ENCODE measurements at places on chromosomes 4 and X.

GRCh38 chr4:52852041-52852440, 10.1 kb upstream of the RASL11B start:
- DNase-seq, result no peak

GRCh38 chr4:162475246-162475645, 311.4 kb upstream of the FSTL5 start:
- no peak for DNase-seq

GRCh38 chr4:13543839-13544605, at the start of gene NKX3-2:
Gene NKX3-2, minus strand, starts transcription at chr4:13544508. Its CDS starts 94 bp downstream, at chr4:13544414.
- no peak for DNase-seq

GRCh38 chr4:163781726-163782125, 287.2 kb downstream of the TMA16 start:
- DNase-seq, result no peak

DNA sequence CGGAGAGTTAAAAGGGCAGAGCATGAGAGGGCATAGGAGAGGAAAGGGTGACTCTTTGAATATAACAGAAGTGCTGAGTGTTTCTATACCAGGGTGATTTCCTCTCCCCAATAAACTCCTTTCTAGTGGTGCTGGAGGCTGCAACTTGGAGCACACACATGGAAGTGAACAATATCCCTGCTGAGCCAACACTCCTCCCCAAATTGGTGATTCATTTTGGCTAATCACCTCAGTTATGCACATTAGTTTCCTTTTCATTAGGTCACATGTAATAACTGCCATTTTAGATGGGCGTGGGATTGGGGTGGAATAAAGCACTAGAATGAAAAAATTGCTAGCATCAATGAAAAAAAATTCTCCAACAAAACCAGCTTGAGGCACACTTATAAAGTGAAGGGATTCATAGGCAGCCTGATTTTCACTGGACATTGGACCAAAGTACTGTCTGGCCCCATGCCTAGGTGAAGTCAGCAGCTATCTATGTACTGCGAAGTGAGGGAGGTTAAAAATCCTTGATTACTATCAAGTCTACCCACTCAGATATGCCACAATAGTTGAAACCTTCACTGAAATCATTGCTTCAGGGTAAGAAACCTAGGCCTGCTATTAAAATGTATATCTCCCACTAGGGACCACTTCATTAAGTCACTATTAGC, 174.0 kb downstream of the GLUD2 start:
- DNase-seq, result no peak

DNA sequence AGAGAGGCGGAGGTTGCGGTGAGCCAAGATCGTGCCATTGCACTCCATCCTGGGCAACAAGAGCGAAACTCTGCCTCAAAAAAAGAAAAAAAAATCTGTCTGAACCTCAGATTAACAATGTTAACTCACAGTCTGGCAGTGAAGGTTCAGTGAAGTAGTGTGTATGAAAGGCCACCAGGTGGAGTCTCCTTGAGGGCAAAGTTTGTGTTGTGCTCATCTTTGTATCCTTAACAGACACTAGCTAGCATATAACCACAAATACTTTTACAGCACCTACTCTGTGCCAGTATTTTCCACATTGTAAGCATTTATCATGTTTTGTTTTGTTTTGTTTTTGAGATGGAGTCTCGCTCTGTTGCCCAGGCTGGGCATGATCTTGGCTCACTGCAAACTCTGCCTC, 46.0 kb upstream of the MGST2 start:
- no peak for DNase-seq

DNA sequence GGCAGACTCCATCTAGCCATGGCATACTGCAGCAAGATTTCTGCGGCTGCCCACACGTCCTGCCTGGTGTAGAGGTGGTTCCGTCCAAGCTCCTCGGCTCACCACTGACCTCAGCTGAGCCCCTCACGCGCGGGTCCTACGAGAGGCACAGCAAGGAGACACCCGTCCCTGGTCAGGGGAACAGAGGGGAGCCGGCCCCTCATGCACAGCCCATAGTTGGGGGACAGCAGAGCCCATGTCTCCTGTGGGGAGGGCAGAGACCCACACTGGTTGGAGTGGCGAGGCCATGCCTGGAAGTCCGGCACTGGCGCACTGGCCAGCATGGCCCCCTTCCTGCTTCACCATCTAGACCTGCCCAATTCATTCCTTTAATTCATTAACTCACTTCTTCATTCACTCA, 80.8 kb downstream of the HTRA3 start:
- no peak for DNase-seq

GRCh38 chrX:139931646-139932072, 1.2 kb downstream of the ATP11C start:
- DNase-seq, result no peak

DNA sequence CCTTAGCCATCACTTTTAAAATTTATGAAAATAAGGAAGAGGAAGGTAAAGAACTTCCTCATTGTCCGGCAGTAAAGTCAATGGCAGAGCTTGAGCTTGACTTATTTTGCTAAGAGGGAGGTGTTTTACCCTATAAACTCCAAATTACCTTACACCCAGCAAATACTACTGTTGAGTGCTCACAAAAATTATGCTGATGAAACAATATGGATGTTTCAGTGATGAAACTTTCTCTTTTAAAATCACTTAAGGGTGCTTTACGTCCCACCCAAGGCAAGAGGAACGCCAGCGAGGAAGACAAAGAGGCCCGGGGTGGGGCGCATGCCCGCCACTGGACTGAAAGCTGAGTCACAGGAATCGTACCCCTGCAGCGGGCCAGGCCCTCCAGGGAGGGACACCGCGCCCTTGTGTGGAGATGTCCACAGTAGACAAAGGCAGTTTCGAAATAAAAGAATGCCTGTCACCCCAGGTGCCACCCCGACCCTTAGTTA, 560 bp upstream of the TMSB4X start:
- DNase-seq, result no peak

GRCh38 chrX:103585411-103586313, at the start of gene TCEAL4:
Gene TCEAL4, plus strand, starts transcription at chrX:103585515. Its CDS starts 1,161 bp downstream, at chrX:103586676.
- peak; percentile 20 for DNase-seq

GRCh38 chr4:40850496-40850895, 100.7 kb downstream of the NSUN7 start:
- DNase-seq, result no peak

DNA sequence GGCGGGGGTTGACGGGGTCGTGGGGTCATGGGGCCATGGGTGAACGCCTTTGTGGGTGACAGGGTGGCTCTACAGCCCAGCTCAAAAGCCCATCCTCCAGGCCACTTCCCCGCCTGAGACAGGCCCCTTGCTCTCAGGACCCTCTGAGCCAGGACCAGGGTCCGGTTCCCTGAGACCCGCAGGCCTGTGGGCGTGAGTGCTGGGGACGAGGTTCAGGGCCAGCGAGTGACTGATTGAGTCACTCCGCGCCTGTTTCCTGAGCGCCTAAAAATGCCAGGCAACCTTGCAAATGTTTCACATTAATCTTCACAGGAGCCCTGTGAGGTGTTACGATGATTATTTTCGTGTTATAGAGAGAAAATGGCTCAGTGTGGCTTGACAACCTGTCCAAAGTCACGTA, 97.8 kb downstream of the ZNF674 start:
- no peak for DNase-seq

DNA sequence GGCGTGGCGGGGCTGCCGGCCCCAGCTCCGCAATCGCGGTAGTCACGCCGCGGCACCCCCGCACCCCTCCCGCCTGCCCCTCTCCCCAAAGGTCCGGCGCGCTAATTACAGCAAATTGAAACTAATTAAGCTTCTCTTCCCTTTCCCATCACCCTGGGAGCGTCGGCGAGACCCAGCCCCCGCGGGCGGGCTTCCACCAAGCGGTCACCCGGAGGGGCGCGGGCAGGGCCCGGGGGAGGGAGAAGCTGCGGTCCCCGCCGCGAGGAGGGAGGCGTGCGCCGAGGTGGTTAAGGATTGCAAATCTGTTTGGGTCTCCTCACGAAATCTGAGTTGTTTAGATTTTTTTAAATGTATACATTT, 13.1 kb downstream of the ARX start:
- DNase-seq, result no peak

DNA sequence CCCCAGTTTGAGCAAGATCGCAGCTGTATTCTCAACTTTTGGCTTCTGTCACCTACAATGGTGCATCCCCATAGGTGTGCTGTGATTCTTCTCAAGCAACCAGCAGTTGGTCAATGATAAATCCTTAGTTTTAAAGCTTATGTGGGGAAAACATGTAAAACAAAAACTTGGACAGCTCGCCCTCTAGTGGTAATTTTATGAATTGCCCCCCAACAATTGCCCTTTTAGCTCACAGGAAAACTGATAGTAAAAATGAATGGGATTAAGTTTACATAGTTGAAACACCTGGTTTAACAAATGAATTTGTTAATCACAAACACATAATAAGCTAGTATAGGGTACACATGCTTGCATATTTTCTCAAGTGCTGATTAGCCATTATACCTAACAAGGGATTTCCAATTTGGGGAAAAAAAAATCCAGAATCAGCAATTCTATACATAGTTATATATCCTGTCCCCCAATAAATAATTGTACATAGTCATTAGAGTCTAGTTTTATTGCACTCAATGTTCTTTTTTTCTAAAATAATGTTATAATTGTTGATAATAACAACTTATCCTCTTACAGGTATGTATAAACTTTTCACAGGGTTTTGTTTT, 30.1 kb downstream of the TEX13A start:
- DNase-seq, result no peak

- DNase-seq, result no peak
These were observed 104.5 kb upstream of the MAOA start for GRCh38 chrX:43551590-43551989.

DNA sequence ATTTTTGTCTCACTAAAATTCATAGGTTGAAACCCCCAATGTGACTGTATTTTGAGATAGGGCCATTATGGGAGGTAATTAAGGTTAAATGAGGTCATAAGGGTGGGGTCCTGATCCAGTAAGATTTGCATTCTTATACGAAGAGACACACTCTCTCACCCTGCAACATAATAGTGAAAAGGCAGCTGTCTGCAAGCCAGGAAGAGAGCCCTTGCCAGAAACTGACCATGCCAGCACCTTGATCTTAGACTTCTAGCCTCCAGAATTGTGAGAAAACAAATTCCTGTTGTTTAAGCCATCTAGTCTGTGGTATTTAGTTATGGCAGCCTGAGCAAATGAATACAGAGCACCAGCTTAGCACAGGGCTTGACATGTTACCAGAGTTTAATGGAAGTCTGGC, 17.5 kb upstream of the IGSF1 start:
- DNase-seq, result no peak

- DNase-seq, result no peak
These were observed 53.9 kb downstream of the FAT4 start for GRCh38 chr4:125368671-125369081.

DNA sequence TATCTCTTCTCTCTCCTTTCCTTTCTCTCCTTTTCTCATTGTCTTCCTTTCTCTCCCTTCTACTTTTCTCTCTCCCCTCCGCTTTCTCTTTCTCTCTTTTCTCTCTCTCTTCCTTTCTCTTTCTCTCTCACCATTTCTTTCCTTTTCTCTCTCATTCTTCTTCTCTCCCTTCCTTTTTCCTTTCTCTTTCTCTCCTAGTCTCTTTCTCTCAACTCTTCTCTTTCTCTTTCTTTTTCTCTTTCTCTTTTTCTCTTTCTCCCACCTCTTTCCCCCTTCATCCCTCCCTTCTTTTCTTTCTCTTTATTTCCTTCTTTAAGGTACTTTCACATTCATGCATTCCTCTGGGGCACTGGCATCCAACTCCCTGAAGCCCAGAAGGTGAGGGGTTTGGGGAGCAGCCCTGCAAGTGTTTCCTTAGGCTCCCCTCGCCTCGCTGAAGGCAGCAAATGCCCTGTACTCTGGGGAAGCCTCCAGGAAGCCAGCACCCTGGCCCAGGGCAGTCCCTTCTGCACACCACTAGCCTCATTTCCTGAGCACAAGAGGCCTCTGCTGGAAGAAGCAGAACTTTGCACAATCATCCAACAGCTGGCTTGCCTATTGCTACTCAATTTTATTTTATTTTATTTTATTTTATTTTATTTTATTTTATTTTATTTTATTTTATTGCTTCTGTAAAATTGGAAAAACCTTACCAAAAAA, 124.2 kb downstream of the NFKB1 start:
- DNase-seq, result no peak

DNA sequence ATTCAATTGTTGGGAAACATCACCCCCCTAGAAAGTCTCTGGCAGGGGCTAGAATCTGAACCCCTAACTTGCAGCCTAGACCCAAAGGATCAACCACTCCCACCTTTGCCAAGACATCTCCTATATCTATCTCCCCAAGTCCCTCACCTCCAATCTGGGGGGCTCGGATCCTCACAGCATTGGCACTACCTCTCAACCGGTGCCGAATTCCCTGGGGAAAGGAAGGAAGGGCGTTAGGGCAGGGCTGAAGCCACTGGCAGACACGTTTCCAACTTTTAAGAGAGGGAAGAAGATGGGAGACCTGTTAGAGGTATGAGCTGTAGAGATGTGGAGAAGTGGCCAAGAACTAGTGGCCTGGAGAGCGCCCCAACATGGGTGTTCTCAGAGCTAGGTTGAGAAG, 2.7 kb downstream of the TIMM17B start:
- DNase-seq, result no peak

DNA sequence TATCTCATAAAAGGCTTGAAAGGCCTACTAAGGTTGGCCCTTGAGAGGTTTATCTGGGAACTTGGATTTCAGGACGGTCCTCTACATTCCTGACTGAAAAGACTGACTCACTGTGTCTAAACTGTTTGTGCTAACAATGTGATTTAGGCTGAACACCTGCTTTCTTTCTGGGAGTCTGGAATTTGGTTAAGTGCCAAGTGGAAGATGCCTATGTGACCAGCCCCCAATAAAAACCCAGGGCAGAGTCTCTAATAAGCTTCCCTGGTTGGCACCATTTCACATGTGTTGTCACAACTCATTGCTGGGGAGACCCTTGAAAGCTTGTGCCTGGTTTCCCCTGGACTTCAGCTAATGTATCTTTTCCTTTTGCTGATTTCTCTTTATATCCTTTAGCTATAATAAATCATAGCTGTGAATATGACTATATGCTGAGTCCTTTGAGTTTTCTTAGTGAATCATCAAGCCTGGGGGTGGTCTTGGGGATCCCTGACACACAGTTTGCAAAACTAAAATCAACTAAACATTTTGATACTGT, 55.1 kb downstream of the GPR82 start:
- DNase-seq, result peak; percentile 27

DNA sequence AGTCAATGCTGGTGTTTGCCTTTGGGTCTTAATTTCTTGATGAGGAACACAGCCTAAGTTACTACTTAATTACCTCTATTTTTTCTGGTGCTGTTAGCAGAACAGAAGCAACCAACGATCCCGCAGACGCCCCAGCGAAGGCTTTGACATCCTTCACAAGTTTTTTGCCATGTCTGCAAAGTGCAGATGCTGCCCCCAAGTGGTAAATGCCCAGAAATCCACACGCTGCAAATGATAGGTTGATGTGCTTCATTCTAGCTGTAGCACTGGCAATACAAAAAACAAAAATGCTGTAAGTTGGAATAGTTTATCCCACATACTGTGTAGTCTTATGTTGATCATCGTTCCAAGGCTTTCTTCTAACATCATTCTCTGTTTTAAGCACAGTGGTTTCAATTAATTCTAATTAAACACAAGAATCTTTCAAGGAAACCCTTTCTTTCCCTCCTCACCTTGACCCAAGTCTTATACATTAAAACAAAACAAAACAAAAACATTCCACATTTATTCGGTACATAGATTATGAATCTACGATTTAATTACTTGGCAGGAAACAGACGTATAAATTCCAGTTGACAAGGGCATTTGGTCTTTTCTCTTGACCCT, 1.2 kb downstream of the PNPLA4 start:
- DNase-seq, result peak; percentile 7
